CD4-positive, alpha-beta T cell treated with Interferon gamma for 1 hour (primary cell): ENCODE measurements at places on chromosomes 6 and 20.

GRCh38 chr6:1917626-1918371 is 308.1 kb downstream of the FOXC1 start:
- DNase-seq = no peak

GRCh38 chr20:59751075-59751711 is 146.9 kb downstream of the PHACTR3 start:
- peak; percentile 44 for DNase-seq

GRCh38 chr20:62721511-62722370 is 13.1 kb downstream of the NTSR1 start:
- DNase-seq = no peak

DNA sequence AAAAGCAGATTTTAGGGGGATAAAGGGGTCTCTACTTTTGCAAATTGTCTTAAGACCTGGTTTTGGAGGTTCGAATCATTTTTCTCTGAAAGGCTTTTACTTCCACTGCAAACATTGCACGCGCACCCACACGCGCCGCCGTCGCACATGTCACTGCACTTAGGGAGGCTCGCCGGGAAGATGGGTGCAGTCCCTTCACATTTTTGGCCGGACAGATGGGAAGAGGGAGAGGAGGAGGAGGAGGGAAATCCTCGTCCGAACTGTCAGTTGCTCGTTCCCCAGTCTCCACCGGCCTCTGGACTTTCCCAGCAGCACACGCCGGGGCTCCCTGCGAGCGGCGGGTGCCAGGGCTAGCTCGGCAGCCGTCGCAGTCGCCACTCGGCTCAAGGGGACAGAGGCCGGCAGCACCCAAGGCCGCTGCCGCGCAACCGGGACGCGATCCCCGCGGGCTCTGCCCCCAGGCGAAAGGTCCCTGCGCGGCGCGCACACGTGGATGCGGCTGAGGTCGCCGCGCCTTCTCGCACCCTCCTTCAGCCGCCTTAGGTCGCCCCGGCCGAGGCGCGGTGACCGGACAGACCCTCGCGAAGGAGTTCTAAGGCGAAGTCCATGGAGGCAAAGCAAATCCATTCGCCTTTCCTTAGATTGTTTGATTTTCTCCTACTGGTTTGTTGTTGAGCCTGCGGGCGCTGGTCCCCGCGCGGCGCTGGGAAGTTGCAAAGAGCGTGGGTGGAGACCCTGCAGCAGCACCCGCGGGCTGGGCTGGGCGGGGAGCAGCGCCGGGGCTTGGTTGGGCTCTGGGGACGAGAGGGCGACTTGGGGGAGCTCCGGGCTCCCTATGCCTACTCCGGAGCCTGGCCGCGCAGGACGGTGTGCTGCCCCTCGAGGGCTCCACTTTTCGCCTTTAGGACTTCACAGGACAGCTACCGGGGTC is 1.2 kb downstream of the MYB start:
- DNase-seq = peak; percentile 5

DNA sequence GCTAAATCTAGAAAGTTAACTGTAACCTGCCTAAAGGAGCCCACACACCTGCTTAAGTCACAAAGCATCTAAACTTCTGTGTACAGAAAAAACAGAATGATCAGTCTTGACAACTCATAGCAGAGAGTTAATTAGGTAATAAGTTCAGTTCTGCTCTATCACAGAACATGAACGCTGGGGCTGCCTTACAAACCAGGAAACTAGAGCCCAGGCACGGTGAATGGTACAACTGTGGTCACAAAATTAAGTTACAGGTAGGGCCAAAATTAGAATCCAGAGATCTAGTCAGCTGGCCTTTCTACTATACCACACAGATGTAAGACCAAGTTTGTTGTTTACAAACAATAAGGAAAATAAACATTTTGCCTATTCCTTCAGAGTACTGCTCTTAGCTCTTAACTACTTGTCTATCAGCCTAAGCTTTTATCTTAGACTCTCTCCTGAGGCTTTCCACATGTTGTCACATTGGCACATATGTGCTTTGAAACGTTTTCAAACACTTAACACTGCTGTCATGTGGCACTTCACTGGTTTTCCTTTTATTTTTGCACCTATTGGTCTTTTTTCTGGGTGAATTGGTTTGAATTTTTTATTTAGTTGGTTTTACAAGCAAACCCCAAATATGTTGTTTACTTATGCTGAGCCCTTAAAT is 75.7 kb downstream of the SIM1 start:
- no peak for DNase-seq

DNA sequence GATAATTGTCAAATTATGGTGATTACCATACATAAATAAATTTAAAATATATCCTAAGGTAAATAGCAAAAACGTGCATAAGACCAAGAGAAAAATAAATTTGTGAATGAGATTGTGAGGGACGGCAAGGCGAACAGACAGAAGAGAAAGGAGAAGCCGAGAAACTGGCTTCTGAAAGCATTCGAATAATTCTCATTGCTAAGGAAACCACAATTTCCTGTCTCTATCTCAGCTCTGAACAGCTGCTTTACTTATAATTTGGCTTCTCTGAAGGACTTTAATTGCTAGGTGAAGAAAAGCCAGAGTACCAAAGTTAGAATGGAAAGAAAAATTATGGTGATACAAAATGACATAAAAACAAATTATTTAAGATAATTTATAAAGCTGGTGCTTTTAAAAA is 79.0 kb upstream of the RGS17 start:
- DNase-seq = no peak

DNA sequence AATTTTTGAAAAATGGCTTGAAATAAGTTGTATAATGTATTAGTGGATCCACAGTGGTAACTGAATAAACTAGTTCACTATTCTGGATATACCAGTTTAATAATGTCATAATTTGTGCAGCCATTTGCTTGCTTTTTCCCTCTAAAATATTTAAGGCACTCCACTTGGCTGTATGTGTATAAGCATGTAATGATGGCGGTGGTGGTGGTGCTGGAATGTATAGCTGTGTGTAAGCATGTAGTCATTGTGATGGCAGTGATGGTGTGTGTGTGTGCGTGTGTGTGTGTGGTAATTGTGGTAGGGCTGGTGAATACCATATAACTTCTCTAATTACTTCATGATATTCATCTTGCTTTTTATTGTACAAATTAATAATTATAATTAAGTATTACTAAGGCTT is 89.2 kb upstream of the HIVEP1 start:
- DNase-seq = no peak

GRCh38 chr6:56709650-56710049 is 67.0 kb upstream of the DST start:
- DNase-seq = no peak

- no peak for DNase-seq
Measured at GRCh38 chr6:33114406-33114805, 38.6 kb downstream of the HLA-DPB1 start.

DNA sequence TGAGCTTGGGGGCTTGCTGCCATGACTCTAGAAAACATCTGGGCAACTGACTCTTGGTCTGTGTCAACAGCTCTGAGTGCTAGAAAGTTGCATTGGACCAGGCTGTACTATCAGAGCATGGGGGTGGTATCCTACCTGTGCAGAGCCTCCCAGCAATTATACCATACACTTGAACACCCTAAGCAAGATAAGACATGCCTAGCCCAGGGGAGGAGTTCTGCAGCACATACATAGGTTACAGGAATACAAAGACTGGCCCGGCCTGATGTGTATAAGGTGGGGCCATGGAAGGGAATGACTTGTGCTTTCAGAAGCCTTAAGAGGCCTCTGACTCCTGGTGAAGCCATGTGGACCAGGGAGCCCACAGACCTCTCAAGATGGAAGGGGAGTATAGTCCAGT is 11.4 kb upstream of the MOCS1 start:
- DNase-seq = no peak

GRCh38 chr6:38195113-38195635 is 375.6 kb downstream of the ZFAND3 start:
- no peak for DNase-seq

DNA sequence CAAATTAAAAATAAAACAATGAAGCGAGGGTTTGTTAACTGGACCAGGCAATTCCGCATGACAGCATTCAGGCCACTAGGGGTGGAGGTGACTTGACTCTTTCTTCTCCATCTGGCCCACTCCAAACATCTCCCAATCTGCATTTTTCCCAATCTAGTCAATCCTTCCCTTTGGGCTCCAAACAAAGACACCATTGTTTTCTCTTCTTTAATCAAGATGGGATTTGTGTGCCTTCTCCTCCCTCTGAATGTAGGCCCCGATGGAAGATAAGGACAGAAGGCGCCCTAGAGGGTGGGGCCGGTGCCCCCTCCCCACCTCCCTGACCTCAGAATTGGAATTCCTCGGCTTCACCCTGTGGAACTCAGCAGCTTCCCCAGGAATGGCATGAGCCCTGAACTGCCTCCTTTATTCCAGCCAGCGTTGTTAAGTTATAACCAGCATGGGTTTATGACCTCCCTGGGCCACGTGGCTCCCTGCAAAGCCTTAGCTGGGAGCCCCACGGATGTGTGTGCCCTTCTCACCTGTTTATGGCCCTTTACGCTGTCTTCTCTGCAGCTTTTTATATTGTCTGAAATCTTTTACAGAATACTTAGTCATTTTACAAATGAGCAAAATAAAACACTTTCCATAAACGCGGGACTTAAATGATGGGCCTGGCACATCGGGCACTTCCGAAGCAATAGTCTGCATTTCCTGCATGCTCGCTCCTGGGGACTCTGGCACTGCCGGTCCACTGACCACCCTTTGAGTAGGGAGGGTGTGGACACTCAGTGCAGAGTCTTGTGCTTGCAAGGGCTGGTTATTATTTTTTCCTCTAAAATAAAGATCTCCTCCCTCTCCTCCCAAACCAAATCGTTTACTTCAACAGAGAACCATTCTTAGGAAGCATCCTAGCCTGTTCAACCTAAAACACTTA is 24.5 kb downstream of the OVOL2 start:
- DNase-seq = no peak

DNA sequence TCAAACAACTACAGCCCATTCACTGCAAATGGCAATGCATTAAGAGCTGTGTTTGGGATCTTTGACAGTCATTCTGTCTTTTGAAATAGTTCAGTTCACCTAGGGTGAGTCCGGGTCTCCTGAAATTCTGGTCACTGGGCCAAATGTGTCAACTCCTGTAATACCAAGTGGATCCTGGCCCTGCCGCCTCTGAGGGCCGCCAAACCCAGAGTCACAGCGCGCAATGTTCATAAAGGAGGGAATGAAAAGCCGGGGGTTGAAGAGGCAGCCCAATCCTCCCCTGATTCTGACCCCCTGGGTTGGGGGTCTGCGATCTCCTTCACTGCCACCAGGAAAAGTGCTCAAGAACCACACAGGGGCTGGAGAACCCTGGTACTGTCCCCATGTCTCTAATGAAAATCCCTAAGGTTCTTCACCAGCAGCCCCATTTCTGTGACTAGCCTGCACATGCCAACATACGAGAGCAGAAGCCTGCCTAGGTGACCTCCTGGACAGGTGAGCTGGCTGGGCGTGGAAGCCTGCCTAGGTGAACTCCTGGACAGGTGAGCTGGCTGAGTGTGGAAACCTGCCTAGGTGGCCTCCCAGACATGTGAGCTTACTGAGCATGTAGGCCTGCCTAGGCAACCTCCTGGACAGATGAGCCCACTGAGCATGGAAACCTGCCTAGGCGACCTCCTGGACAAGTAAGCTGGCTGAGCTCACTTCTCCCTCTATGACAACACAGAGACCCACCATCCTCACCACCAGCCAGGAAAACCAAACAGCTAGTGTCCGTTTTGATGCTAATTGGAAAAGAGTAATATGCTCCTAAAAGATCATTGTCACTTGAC is 16.1 kb upstream of the APMAP start:
- no peak for DNase-seq

DNA sequence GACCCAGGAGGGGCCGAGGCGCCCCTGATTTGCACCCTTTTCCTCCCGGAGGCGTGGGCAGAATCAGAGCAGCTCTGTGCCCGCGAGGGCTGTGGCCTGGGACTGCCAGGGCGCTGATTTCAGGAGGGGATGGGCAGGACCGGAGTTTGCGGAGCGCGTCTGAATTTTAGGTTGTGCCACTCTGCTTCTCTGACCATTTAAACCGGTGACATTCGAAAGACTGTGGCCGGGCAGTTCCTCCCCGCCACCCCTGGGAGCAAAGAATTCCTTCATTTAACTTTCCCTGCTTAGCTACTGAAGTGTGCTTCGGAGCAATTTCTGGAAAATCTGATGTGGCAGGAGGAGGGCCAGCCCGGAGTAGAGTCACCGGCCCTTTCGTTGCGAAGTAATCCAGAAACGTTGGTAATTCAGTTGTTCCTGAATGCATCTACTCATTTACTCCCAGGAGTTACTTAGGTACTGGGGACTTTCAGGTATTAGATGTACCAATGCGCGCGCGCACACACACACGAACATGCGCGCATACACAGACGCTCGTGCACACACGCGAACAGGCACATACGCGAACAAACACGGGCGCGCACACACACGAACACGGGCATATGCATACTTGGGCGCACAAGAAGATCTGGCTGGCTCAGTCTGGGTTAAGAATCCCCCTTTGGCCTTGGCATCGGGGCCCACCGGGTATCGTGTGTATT is 568 bp downstream of the CCDC170 start:
- peak; percentile 36 for DNase-seq

- DNase-seq = no peak
Measured at GRCh38 chr20:10898552-10898951, 224.8 kb upstream of the JAG1 start.

- DNase-seq = no peak
Measured at GRCh38 chr6:78462728-78463127, 404.6 kb upstream of the IRAK1BP1 start.

DNA sequence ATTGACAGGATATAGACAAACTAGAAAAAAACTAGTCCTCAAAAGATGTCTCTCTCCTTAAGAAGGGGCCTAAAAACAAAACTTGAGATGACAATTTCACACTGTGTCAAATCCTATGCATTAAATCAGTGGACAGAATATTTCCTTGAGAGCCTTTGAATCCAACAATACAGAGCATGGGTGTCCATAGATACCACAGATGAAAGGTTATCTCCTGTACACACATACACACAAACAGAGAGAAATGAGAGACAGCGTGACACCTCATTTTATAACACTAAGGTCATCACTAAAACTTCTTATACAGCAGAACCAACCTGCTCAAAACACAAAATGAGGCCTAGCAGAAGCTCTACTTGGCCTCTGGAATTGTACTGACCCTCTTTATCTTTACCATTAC is 55.5 kb downstream of the MAP7 start:
- no peak for DNase-seq

DNA sequence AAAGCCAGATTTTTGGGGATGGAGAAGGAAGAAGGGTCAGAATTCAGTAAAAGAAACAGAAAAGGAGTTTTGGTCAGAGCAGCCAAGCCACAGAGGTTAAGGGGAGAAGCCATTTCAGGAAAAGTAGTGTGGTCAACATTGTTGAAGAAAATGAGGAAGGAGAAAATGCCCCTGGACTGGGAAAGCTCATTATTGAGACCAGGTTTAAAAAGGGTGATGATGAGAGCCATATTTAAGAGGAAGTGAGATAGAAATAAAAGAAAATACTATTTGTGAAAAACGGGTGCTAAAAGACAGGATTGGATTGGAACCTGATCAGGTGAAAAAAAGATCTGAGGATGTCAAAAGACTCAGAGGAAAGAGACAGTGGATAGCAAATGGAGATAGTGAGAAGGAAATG is 75.8 kb downstream of the CEP162 start:
- DNase-seq = no peak

- no peak for DNase-seq
Measured at GRCh38 chr6:133248241-133249001, 7.3 kb downstream of the EYA4 start.
